Activated naive CD4-positive, alpha-beta T cell treated with anti-CD3 and anti-CD28 coated beads for 36 hours (primary cell): ENCODE measurements at places on chromosomes 3 and 15. TPM values are rescaled to one million over a fixed set of nuclear protein-coding genes. Genes with fewer than 3 reads are reported as not detected.

GRCh38 chr3:70779296-70779695, 466.9 kb upstream of the MDFIC2 start:
- DNase-seq: no peak

GRCh38 chr3:81164806-81165205, 596.6 kb downstream of the GBE1 start:
- DNase-seq: no peak

The SYNPR gene
- total RNA-seq: not detected

DNA sequence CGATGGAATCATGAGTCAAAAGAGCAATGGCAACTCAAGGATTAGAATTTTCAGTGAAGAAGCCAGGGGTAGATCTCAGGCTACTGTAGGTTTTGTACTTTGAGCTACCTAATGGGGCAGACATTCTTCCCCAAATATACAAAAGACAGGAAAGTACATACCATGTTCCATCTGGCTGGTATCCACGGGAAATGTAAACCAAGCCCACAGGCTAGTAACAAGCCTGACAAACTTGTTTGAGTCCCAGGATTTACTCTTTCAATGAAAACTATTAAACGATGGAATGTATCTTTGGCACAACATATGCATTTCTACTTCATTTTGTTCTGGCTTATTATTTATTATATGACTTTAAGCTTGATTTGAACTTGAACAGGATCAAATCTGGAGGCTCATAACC, 44.2 kb upstream of the GOLIM4 start:
- no peak for DNase-seq

DNA sequence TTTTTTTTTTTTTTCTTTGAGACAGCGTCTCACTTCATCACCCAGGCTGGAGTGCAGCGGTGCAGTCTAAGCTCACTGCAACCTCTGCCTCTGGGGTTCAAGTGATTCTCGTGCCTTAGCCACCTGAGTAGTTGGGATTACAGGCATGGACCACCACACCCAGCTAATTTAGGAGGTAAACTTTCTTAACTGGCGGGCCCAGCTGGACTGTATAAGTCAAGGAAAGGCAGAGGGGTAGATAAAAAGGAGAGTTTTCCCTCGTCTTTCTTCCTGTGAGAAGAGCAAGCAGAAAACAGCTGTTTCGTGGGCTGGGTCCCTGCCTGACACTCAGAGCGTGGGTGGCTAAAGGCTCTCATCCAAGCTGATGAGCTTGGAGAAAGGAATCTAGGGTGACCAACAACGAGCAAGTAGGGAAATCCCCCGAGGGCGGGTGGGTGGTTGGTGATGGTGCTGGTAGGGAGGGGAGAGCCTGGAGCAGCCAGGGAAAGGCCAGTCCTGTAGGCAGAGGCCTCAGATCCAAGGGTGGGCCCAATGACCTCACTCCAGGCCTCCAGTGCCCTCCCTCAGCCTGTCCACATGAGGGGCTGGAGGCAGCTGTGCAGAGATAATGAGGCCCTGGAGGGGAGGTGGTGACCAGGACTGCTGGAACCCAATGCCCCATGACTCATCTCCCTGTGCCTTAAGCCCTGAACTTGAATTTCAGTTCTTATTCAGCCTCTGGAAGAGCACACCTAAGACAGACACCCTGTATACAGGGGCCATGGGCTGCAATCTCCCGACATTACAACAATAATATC, 43.1 kb upstream of the LIMD1 start:
- DNase-seq: no peak

The RBSN gene
- 15.3 TPM for total RNA-seq

The GNL3 gene
- total RNA-seq: 195 TPM

DNA sequence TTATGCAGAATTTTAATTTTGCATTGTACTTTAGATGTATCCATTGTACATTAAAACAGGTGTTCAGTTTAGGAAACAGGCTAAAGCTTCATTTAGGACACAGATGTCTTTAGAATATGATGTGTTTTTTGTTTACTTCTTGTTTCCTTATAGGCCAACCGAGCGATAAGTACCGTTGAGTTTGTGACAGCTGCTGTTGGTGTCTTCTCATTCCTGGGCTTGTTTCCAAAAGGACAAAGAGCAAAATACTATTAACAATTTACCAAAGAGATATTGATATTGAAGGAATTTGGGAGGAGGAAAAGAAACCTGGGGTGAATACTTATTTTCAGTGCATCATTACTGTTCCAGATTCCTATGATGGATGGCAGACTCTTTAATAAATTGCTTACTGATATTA, 29.4 kb downstream of the PLAAT1 start:
- no peak for DNase-seq

- no peak for DNase-seq
Measured at GRCh38 chr15:55823191-55823670, 80.3 kb upstream of the PRTG start.

DNA sequence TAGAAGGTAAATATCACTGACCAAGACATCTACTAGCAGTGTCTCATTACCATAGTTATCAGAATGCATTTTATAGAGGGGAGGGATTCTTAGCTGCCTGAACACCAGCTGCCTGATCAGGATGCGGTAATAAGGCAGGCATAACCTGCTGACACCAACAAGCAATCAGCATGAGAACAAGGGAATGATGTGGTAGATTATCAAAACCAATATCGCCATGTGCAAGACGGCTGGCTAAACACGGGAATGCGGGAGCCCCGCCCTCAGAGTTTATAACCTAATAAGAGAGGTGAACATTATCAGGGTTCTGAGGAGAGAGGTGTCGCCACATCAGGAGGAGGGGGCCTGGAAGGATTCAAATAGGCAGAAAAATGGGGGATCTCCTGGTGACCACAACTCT, 20.5 kb downstream of the B4GALT4 start:
- DNase-seq: no peak

DNA sequence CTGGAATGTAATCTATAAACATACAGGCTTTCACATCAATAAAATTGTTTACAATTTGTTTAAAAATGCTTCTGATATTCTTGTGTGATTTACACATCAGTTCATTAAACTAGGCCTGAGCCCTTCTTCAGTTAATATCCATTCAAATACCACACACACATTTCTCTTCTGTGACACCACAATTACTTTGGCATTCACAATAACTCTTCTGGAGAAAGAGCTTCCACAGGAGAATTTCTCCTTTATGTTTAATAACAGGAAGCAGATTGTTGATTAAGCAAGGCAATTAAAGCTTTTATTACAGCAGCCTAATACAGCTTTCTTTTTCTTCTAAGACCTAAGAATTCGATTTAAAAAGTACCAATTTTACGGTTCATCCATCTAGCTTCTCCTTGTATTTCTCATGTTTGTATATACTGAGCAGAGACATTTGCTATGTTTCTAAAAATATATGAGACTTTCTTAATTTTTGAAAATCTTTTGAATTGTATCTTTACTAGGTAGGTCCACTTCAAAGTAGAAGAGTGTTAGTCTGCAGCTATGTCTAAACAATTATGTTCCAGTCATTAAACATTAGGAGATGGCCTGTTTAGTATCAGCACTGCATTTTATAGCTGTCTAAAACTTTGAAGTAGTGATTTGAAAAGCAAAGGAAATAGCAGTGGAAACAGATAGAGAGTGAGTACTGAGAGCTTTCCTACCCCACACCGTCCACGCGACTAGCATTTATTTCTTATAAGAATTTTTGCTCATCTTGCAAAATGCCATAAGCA, 511.1 kb upstream of the UBE2E2 start:
- DNase-seq: no peak

GRCh38 chr3:44236485-44236908, 5.2 kb upstream of the TOPAZ1 start:
- no peak for DNase-seq

DNA sequence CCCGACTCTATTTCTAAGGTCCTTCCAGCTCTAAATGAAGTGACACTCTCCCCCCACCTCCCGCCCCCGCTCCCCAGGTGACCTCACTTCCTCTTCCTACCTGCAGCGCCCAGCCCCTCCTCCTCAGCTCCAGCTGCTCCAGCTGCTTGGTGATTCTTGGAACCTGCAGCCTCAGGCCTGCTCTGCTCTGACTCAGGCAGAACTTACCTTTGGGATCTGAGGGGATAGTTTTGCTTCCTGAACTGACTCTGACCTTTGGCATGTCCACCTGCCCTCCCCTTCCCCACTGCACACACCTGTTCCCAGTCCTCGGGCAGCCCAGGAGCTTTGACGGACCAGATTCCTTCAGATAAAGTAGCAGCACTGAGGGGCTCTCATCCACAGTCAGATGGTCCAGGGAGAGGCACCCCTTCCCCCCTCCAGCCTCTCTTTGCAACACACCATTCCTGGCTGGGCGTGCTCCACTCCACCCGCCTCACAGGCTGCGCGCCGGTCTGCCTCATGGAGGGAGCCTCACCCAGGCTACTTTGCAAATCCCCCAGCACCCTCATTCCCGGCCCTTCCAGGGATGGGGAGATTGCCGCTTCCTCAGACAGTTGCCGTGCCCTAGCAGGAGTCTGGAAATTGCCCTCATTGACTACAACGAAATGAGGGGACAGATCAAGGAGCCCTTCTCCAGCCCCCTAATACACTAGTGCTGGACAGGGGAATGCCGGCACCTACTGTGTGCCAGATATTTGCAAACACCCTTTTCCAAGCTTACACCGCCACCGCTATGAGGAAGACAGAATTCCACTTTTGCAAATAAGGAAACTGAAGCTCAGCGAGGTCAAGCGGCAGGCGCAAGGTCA, 692 bp upstream of the C15orf39 start:
- peak; percentile 81 for DNase-seq

DNA sequence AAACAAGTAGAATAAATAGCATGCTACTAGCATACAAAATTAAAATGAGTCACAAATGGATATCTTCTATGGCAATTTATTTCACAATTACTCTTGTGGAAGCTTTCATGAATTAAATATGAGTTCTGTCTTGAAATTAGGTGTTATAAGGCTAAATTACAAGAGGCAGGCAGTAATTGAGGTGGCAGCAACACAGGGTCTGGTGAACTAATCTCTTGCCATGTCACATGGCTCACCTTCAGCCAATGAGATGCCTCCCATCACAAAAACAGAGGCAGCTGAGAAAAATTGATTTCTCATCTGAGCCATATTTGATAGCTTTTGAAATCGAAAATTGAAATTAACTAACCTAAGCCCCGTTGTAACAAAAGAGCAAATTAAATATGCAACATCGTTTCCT, 268.8 kb downstream of the NR2F2 start:
- no peak for DNase-seq

The ATP2C1 gene
- 41.2 TPM for total RNA-seq

The FSIP1 gene
- 0.27 TPM for total RNA-seq

GRCh38 chr3:105527535-105527934, 160.8 kb downstream of the ALCAM start:
- DNase-seq: no peak

The LMAN1L gene
- total RNA-seq: not detected

DNA sequence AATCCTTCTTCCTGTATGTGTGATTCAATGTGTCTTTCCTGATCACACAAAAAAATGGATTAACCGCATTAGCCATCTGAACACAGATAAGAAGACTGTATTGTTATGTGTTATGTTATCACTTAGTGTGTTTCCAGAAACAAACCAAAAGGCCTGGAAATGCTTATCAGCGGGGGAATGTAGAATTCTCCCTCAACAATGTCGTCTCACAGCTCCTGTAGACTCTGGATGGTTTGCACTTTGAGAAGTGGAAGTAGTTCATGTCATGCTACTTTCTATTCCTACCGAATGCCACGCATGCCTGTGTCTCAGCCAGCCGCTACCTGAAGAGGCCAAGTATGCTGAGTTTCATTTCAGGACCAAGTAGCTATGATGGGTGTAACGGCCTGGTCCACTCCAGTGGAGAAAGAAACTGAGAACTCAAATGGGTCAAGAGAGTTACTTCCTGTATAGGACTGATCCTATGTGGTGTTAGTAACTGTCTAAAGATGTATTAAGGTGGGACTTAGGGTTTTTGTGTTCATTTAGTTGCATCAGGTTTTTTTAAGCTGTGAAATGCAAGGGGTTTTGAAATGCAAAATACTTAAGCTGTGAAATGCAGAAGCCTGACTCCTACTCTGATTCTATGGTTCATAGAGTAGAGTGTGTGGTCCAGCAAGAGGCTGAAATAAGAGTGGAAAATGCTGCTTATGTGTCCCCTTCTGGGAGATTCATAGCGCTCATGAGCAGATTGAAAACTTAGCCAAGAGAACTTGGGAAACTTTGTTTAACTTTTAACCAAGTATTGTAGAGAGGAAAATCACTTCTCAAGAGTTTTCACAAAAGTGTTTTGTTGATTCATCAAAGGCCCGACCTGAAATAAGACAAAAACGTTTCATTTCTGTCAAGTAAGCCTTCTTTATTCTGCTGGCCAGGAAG, 118.5 kb upstream of the LMOD3 start:
- DNase-seq: no peak

The SQOR gene
- 54.3 TPM for total RNA-seq

GRCh38 chr3:77236118-77236517, 196.2 kb downstream of the ROBO2 start:
- DNase-seq: no peak

DNA sequence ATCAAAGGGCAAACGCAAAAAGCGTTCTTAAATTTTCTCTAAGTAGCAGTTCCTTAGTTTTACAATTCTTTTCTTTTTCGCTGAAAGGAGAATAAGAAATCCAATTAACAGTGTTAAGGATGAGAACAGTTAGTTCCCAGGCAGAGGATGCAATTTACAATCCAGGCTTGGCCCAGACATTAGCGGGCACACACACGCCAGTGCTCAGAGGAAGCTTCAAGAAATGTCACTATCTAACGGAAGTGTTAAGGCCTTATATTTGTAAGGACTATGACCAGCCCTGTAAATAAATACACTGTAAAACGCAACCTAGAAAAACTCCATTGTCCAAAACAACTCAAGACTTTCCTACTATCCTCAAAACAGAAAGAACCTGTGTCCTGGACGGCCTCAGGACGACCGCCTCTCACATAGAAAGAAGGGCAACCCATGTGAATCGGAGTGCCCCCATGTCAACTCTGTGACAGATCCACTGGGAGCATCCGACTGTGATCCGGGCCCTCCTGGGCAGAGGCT, 1.3 kb downstream of the ACAP2 start:
- DNase-seq: no peak

The NMNAT3 gene
- total RNA-seq: 6.2 TPM

- DNase-seq: no peak
Measured at GRCh38 chr3:76509179-76509830, 530.6 kb upstream of the ROBO2 start.

The PATL2 gene
- total RNA-seq: 6.3 TPM

The ZNF445 gene
- total RNA-seq: 19.0 TPM

GRCh38 chr3:172749230-172749965, 1.1 kb upstream of the ECT2 start:
- no peak for DNase-seq

- DNase-seq: no peak
Measured at GRCh38 chr3:64392001-64392400, 166.7 kb upstream of the PRICKLE2 start.

DNA sequence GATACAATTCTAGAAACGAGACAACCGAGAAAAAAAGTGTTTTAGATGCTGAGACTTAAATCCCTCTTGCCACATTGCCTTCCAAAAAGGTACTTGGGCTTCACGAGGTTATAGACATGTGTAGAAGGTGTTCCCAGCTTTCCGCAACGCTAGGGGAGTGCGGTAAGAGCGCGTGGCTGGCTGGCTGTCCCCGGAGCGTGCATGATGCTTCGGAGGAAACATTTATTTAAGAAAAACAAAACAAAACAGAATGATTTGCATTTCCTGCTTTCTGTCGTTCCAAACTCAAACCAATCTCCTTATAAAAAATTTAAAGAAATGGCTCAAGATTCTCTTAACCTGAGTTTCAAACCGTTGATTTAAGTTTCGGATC, 841 bp downstream of the SLC6A20 start:
- no peak for DNase-seq

GRCh38 chr3:172152874-172153273, 113.5 kb downstream of the FNDC3B start:
- DNase-seq: no peak

The RBPMS2 gene
- not detected for total RNA-seq

- DNase-seq: no peak
Measured at GRCh38 chr3:106036696-106037095, 167.9 kb upstream of the CBLB start.

The BTLA gene
- 70.6 TPM for total RNA-seq
